CD4-positive, alpha-beta T cell treated with Interleukin-12 subunit alpha and Interleukin-12 subunit beta, for 1 hour (primary cell): ENCODE measurements at places on chromosomes 11 and 22.

DNA sequence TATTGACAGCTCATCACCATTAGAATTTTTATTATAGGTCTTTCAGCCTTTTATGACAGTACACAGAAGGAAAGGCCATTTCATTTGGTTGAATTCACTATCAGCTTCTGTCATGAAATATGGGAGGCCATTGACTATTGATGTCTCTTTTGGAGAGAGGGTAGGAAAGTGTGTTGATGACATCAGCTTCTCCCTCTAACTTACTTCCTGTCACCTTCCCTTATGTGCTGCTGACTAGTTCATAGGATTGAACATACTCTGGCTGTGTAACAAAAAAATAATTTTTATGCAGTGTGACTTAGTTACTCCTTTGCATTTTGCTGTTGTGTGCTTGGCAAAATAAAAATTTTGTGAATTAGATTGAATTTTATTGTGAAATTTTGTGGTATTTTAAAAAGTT is 769.2 kb downstream of the METTL15 start:
- no peak for DNase-seq

- DNase-seq, result no peak
These were observed 106.0 kb upstream of the TIMP3 start for GRCh38 chr22:32695451-32695891.

DNA sequence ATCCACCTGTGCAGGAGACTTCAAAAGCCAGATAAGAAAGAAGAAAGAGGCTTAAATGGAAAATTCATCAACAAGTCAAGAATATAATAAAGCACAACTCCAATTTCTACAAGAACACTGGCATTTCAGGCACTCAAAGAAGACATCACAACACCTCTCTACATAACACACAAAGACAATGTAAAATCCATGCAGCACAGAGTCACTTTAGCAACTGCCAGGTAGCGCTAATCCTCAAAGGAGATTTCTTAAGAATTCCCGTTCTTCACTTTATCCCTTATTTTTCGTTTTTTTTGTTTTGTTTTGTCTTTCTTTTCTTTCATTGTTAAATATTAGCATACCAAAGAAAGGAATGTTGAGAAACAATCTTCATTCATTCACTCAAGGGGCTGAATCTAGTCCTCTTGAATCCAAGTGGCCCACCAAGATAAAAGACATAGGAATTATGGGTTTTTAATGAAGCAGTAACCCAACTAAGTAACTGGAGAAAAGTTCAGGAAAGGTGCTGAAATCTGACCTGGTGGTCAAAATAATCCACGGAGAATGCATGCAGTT is 95.0 kb downstream of the CADM1 start:
- no peak for DNase-seq

- DNase-seq, result no peak
These were observed 313.1 kb downstream of the C11orf87 start for GRCh38 chr11:109735128-109735527.

GRCh38 chr22:42608823-42609361 is 5.8 kb downstream of the POLDIP3 start:
- no peak for DNase-seq

DNA sequence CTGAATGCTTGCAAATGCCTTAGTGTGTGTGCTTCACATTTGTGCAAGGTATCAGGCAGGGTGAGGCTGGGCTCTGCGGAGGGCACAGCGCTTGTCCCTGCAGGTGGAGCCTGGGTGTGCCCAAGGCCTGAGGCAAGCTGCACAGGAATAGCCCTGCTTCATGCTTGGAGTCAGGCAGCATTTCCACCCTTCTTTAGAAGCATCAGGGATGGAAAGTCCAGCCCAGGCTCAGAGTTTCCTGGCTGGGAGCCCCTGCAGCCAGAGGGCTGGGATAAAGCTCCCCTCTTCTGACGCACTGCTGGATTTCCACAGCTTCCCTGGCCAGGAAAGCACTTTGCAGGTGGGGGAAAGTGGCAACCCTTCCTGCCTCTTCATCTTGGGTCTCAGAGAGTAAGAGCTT is 63.4 kb downstream of the GALNT18 start:
- DNase-seq, result no peak

GRCh38 chr11:44629732-44630345 is 64.4 kb downstream of the CD82 start:
- no peak for DNase-seq

DNA sequence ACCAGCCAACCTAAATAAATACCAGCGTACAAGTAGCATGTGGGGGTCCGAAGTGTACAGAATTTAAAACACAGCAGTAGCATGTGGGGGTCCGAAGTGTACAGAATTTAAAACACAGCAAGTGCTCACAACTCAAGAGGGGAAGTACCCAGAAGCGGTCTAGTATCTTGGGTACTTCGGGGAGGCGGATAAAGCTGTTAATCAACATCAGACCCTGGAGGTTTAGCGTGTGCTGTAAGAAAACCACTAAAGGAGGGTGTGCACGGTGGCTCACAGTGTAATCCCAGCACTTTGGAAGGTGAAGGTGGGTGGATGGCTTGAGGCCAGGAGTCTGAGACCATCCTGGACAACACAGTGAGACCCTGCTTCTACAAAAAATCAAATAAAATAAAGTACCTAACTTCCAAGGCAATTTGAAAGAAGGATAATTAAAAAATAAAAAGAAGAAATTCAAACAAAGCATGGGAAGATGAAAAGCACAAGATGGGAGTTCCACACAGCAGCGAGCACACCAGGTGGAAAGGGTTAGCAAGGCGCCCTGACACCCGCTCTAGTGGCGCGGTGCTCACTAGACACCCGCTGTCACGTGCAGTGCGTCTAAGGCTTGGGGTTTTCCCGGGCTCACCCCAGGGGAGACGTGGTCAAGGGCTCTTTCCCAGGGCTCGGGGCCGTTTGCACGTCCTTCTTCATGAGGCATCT is 35.0 kb upstream of the MOB2 start:
- DNase-seq, result peak; percentile 9

DNA sequence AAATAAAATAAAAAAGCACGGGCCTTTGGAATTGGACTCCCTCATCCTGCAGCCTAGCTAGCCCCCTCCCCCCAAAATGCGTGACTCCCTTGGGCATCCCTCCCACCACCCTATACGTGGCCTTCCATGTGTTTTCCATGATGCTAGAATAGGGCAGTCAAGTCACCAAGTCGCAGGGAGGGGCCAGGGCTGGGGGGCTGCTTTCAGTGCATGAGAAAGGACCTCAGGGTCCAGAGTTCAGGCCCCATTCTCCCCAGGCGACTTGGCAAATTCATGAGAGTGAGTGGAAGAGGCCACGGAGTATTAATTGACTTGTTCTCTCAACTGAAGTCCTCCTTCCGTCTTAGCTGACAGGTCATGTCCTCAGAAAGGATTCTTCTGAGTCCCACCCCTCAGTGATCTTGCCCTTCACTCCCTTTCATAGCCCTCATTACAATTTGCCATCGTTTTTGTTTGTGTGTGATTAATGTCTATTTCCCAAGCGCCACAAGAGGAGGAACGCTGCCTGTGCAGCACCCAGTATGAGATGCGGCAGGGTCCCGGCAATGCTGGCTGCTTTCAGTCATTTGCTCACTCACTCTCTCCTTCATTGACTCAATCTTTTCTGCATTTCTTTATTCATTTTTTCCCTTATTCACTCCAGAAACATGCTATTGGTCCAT is 17.4 kb downstream of the LRRC32 start:
- no peak for DNase-seq

- DNase-seq, result no peak
These were observed 21.0 kb downstream of the ASCL2 start for GRCh38 chr11:2249189-2249916.

DNA sequence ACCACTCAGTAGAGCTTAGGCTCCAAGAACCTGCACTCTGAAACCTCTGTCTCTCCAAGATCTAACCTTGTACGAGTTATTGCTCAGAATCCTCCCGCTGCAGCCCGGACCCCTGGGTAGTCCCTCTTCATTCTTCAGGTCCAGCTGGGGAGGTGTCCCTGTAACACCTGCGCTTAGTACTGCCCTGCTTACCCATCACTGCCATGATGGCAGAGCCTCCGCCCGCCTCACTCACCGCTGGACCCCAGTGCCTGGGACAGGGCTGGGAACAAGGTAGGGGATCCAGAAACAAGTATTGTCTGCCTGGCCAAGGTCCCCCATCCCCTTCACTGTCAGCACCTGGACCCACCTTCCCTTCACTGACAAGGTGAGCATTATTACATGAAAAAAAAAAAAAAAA is 50.3 kb downstream of the THAP12 start:
- DNase-seq, result no peak

DNA sequence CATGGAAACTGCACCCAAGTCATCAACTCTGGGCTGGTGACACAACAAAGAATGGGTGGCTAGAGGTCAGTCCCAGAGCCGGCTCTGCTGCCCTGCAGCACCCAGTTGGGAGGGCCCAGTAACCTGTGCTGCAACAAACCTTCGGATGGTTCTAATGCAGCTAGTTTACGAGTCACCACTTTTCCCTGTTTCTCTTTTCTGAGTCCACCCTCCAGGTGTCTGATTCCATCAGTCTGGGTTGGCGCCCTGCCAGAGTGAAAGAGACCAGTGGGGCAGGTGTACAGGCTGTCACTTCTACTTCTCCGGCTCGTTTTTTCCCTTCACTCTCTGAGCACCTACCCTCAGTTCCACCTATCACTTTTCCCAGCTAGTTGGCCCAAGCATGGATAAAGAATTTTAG is 572.9 kb downstream of the NTM start:
- DNase-seq, result no peak

DNA sequence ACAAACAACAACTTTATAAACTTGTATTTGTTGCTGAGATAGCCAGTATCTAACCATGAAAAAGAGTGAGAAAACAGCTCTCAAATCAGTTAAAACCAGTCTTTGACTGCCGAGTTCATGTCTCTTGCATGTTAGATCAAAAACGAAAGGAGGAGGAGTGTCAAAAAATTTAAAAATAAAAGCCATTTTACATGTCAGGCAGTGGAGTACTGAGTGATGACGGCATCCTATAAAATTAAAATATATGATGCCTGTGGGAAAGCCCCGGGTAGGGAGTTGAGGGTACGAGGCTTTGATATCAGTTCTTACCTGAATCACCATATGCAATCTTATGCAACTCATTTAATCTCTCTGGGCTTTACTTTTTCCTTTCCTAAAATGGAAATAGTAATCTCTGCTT is 117.3 kb downstream of the ETS1 start:
- DNase-seq, result peak; percentile 83

DNA sequence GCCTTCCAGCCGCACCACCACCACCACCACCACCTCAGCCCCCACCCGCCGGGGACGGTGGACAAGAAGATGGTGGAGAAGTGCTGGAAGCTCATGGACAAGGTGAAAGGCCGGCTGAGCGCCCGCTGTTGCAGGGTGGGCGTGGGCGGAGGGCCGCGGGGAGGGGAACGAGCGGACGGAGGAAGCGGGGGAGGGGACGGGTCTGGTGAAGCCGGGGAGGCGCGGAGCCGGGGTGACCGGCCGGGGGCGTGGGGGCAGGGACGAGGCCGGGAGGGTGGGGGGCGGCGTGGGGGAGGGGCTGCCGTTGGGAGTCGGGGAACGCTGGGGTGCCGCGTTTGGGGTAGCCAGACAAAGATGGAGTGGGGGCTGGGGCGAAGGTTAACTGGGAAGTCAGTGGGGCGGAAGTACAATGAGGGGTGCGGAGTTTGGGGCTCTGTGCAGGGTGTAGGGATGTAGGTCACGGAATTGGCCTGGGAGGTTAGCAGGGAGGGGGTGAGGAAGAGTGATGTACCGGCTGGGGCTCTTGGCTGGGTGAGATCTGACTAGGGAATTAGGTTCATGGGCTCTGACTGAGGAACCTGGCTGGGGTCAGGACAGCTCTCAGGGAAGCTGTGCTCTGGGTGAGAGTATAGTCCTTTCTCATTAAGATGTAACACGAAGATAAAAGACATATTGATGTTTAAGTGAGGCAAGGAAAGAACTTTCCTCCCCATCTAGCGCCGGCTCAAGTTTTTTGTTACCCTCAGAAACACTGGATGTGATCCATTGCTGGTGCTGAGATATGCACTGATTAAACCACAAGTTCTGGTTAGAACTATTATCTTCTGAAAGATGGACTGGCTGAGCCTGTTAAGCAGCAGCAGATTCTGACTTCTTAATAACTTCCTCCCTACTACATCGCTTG is 624 bp downstream of the CBL start:
- peak; percentile 46 for DNase-seq

- DNase-seq, result no peak
These were observed 34.0 kb upstream of the FADD start for GRCh38 chr11:70169127-70169526.

- DNase-seq, result no peak
These were observed 39.0 kb upstream of the CD44 start for GRCh38 chr11:35100013-35100383.

DNA sequence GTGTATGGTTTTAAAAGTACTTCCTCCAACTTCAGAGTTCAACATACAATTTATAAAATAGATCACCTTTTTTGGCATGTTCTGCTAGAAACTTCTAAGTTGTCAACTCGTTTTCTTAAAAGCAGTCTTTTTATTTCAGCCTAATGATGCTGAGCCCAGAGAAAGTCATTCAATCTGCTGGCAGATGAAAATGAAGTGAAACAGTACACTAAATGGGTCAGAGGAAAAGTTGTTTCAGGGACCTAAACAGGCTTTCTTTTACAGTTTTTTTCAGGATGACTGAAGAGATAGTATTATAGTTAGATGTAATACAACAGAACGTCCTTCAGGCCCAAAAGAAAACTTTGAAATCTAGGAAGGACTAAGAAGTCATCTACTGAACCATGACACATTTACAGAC is 842.7 kb upstream of the CCDC90B start:
- no peak for DNase-seq

GRCh38 chr11:57324154-57324885 is 432 bp downstream of the TNKS1BP1 start:
- no peak for DNase-seq

DNA sequence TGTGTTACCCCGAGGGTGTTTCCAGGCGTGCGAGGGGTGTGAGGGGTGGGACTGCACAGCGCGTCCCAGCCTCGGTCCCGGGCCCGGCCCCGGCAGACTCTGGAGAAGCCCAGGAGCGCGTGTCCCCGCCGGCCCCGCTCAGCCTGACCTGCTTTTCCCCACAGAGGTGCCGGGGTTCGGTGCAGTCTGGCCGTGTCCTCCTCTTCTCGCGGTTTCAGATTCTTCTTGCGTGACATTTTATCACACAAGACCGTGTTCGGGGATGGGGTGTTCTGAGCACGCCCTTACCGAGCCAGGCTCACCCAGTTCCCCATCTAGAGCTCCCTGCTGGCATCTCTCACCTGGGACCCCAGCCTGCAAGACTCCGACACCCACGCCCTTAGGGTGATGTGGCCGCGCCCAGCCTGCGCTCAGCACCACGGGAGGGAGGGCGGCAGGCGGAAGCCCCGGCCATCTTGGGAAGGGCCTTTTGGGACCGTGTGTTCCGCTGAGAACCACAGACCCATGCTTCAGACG is 775.6 kb downstream of the BRD1 start:
- peak; percentile 49 for DNase-seq

DNA sequence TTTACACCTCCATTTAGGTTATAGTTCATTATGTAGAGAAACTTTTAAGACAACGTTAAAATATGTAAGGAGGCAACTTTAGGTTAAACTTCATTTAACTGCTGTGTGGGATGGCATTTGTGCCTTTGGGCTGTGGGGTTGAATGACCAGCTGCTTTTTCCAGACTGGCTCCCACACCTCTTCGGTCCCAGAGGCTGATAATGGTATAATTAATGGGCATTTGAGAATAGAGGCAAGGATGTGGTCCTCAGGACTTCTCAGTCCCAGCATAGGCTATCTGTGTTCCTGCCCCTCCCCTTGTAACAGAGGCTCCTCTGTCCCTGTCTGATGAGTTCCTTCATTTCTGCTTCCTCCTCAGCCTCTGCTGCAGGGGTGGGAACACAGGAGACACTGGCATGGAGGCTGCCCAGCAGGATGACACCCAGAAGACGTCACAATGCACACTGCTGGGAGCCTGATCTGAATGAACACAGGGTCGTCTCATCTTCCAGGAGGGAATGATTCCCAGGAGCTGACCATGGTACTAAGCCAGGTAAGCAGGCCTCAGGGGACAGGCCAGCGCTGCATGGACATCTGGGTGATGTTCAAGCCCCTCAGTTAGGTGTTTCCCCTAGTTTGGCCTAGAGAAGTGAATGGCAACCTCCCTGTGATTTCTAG is 17.1 kb upstream of the GNAZ start:
- no peak for DNase-seq
